Cardiac septum (tissue), 1 donor: ENCODE measurements at places on chromosomes 4 and X. TPM values are rescaled to one million over a fixed set of nuclear protein-coding genes. Genes with fewer than 3 reads are reported as not detected.

Gene CXCL5
- 0.16 TPM for total RNA-seq

Gene MAGEC3
- total RNA-seq, result not detected

Gene GAGE1
- not detected for total RNA-seq

- no peak for DNase-seq
Observed at GRCh38 chr4:124483048-124483906, 229.3 kb downstream of the ANKRD50 start.

- no peak for DNase-seq
Observed at GRCh38 chr4:93730251-93730650, 98.3 kb upstream of the ATOH1 start.

DNA sequence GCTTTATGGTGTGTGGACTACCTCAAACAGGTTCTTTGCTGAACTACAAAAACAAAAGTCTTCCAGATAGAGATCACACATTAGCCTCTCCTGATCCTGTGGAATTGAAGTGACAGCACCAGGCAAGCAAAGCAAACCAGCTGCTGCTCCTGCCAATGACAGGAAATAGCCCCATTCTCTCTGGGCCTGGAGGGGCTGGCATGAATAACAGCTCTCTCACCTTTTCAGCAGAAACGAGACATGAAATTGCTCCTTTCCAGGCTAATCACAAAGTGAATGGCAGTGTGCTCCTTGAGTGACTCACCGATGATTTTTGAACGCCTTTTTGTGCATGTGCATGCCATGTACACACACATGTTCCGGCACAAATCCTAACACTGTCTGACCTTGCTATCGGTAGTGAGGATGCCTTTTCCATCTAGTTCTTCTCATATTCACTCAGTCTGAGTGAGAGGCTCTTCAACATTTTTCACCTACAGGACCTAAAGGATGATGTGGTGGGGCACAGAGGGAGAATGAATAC, 24.4 kb downstream of the MFAP3L start:
- no peak for DNase-seq

GRCh38 chrX:110125446-110126162, 122.7 kb downstream of the TMEM164 start:
- no peak for DNase-seq

DNA sequence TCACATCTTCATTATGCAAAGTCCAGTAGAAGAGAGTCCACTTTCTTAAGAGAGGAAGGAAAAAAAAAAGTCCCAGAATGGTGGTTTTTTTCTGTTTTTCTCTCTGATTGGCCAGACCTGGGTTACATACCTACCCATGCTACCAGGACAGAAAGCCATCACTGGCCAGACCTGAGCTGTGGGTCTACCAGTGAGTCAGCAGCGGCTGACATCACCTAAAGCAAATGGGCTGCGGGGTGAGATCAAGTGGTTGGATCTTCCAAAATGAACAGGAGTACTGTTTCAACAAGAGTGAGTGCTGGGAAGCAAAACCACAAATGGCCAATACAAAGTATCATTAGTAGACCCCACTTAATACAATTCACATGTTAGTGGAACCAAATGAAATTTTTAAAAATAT, 1.6 kb upstream of the NDST3 start:
- no peak for DNase-seq

GRCh38 chr4:182923366-182923765, 6.2 kb upstream of the DCTD start:
- no peak for DNase-seq

DNA sequence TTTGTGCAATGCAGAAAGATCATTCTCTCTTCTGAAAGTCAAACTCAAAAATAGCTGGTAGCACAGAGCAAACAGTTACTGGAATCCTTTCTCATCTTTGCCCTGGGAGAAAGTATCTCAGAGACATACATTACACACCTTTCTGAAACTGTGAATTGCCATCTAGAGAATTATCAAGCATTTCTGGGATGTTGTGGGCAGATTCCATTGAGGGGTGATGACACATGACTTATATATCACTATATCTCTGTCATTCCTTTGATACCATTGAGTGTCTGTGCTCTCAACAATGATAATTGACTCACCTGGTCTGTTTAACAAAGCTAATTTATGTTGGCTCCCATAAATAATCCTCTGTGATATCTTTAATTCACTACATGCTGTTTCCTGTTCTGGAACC, 13.0 kb downstream of the SLIT2 start:
- DNase-seq, result no peak

DNA sequence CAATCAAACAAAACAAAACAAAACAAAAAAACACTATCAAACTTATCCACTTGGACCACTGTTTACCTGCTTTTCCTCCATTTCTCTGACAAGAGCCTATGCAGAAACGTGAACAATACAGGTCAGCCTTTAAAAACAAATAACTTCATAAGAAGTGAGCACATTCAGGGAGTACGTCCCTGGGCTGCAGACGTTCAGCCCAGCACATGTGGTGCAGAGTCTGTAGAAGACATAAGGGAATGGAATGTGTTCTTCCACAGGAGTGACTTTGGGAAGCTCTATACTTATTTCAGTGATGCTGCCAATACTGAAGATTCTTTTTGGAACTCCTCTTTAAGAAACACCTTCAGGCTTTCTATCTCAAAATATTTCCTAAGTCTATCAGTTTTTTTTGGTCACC, 120.6 kb downstream of the SPRY1 start:
- DNase-seq, result no peak

GRCh38 chrX:23784470-23785331, 1.7 kb downstream of the SAT1 start:
- DNase-seq, result no peak
